ENCODE measurements at places on chromosomes 7 and 10.

GRCh38 chr10:78121801-78122200 lies 88.1 kb downstream of the RPS24 start:
- no peaks in the 10 kb centered on the region for H3K4me1 ChIP-seq
- no peak overlapping the region for H3K27ac ChIP-seq
- H3K27me3 ChIP-seq = no peaks in the 10 kb centered on the region
- no peak overlapping the region for H3K4me3 ChIP-seq
- H3K36me3 ChIP-seq = no peaks in the 10 kb centered on the region
- no peak for DNase-seq

- H3K36me3 ChIP-seq = no peaks in the 10 kb centered on the region
- no peak overlapping the region for H3K4me3 ChIP-seq
- DNase-seq = no peak
- H3K4me1 ChIP-seq = peaks cover 39% of the 10 kb centered on the region
- no peaks in the 10 kb centered on the region for H3K27me3 ChIP-seq
These were observed 75.8 kb downstream of the ZRANB1 start for GRCh38 chr10:125017547-125018298.

DNA sequence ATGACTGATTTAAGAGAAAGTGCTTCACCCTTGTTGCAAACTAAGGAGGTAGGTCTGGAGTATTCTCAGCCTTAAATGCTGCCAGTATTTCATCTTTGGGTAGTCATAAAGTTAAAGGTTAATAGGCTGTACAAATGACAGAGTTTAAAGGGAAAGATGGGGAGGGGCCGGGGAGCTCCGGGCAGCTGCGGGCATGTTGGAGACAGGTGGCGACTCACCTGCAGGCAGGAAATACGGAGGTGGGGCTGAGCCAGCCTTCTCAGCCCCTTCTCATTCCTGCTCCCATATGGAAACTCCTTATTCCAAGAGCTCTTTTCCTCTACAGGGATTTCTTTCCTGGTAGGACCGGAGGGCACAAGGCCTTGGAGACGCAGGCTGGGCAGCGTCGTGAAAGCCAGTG lies 31.8 kb upstream of the HMX3 start:
- no peaks in the 10 kb centered on the region for H3K4me1 ChIP-seq
- no peak for DNase-seq
- no peak overlapping the region for H3K4me3 ChIP-seq
- no peaks in the 10 kb centered on the region for H3K36me3 ChIP-seq

DNA sequence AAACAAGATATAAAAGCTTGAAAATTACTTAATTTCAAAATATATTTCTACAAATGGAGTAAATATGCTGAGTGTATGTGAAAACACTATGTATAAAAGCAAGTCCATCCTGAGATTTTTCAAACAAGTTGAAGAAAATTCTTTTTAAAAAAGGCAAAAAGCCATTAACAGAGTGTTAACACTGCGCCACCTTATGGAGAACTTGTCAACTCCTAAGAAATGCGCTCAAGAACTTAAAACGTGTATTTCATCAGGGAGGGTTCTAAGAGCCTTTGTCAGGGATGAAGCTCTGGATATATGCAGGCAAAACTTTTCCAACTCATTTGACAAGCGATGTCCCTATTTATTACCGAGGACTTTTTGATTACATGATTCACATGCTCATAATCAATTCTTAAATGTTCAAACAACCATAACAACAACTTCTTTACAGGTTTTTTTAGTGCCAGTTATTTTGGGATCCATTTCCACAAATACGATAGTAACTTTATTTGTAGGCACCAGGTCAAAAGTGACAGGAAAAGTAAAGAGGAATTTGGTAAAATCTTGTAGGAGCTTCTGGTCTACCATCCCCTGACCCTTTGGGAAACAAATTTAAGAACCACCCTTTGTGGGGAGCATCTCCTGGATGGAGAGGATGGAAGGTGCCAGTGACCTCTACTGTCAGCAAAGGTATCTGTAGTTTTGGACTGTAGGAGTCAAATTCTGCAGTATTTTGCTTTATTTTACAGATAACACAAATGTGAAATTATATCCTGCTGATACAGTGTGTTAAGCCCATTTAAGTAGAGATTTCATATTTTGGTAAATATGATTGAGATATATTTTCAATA lies 23.2 kb downstream of the CALCR start:
- no peaks in the 10 kb centered on the region for H3K4me1 ChIP-seq
- H3K27me3 ChIP-seq = no peaks in the 10 kb centered on the region
- DNase-seq = no peak
- no peak overlapping the region for H3K4me3 ChIP-seq
- no peaks in the 10 kb centered on the region for H3K36me3 ChIP-seq
- H3K27ac ChIP-seq = no peak overlapping the region

GRCh38 chr7:6648815-6649104 lies 11.6 kb downstream of the ZNF316 start:
- no peak for DNase-seq
- H3K4me1 ChIP-seq = no peaks in the 10 kb centered on the region
- H3K27me3 ChIP-seq = no peaks in the 10 kb centered on the region

DNA sequence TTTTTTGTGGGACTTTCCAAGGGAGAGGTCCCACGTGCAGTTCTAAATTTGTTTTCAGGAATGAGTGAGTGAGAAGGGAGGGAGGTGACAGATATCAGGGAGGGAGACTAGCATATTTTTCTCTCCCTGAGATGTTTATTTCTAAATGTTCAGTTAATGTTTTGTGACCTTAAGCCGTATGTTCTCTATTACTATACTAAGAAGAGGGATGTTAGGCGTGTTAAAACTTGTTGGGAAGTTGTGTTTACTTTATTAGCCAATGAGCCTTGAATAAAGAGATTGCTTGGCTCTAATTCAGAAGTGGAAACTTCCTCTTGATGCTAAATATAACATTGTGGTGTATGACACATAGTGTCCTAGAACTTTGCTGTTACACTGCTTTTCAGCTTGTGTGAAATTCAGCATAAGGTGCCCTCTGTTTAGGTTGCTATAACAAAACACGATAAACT lies 37.3 kb downstream of the DNAH11 start:
- no peaks in the 10 kb centered on the region for H3K4me1 ChIP-seq
- DNase-seq = no peak
- H3K36me3 ChIP-seq = no peaks in the 10 kb centered on the region
- no peak overlapping the region for H3K27ac ChIP-seq
- H3K4me3 ChIP-seq = no peak overlapping the region
- no peaks in the 10 kb centered on the region for H3K27me3 ChIP-seq

- H3K4me1 ChIP-seq = no peaks in the 10 kb centered on the region
- no peak for DNase-seq
- H3K27ac ChIP-seq = no peak overlapping the region
- no peaks in the 10 kb centered on the region for H3K27me3 ChIP-seq
- H3K4me3 ChIP-seq = no peak overlapping the region
These were observed 397.0 kb downstream of the LRMDA start for GRCh38 chr10:75828413-75828812.

DNA sequence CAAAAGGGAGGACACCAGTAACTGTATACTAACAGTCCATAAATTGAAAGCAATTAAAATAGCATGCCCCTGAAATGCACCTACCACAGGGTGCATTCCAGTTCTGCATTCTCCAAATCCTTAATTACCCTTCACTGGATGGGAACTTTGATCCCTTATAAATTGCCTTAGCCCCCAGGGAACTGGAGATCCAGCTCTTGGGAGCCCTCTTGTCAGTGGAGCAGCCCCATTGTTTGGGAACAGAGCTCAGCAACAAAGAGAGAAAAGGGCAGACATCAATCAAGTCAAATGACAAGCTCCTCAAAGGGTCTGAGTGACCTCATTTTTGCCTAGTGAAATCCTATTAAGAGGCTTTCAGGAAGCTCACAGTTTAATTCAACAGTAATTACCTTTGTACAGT lies 472.6 kb downstream of the XPNPEP1 start:
- no peaks in the 10 kb centered on the region for H3K36me3 ChIP-seq
- H3K27ac ChIP-seq = no peak overlapping the region
- DNase-seq = no peak
- H3K4me1 ChIP-seq = no peaks in the 10 kb centered on the region

GRCh38 chr7:70512144-70512543 lies 619.8 kb upstream of the GALNT17 start:
- H3K27ac ChIP-seq = no peak overlapping the region
- no peaks in the 10 kb centered on the region for H3K4me1 ChIP-seq
- H3K27me3 ChIP-seq = no peaks in the 10 kb centered on the region
- no peak overlapping the region for H3K4me3 ChIP-seq

DNA sequence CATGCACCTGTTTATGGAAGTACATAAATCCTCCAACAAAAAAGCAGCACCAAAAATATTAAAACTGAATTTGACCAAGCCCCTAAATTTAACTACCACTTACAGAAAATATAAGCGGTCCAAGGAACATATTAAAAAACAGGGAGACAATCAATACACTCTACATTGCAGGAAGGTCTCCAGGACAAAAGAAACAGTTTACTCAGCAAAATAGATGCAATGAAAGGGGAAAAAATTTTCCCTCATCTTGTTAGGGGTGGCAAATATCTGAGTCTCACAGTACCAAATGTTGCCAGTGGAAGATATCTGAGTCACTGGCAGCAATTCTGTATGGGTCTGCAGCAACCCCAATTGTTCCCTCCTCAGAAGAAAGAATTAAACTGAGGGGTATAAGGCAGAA lies 50.4 kb downstream of the NAMPT start:
- H3K27ac ChIP-seq = no peak overlapping the region
- no peaks in the 10 kb centered on the region for H3K36me3 ChIP-seq
- no peak for DNase-seq
- no peaks in the 10 kb centered on the region for H3K4me1 ChIP-seq
- H3K27me3 ChIP-seq = no peaks in the 10 kb centered on the region
- no peak overlapping the region for H3K4me3 ChIP-seq

DNA sequence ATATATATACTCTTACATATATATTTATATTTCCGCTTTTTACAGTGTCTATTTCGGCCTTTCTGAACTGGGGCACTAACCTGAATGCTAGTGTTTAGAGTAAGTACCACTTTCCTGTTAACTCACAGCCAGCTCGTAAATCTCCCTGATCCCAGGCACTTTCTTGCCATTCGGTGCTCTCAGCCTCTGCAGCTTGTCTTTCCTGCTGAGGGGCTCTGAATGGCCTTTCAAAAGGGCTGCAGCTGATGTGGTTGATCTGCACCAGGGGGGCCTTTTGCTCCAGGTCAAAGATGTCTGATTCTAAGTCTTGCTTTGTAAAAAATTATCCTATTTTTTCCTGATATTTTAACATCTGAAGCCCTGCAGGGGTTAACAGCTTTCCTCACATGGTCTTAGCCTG lies 25.5 kb upstream of the HPS1 start:
- no peaks in the 10 kb centered on the region for H3K27me3 ChIP-seq
- H3K4me3 ChIP-seq = no peak overlapping the region
- H3K36me3 ChIP-seq = no peaks in the 10 kb centered on the region
- no peaks in the 10 kb centered on the region for H3K4me1 ChIP-seq
- no peak for DNase-seq
- H3K27ac ChIP-seq = no peak overlapping the region

Measured in Peyer's patch (tissue), 4 donors.